Pons (tissue), 1 donor: ENCODE measurements at places on chromosomes 5 and 9.
A peak's percentile ranks its signal among the peaks of the same experiment; 100 is the strongest.

DNA sequence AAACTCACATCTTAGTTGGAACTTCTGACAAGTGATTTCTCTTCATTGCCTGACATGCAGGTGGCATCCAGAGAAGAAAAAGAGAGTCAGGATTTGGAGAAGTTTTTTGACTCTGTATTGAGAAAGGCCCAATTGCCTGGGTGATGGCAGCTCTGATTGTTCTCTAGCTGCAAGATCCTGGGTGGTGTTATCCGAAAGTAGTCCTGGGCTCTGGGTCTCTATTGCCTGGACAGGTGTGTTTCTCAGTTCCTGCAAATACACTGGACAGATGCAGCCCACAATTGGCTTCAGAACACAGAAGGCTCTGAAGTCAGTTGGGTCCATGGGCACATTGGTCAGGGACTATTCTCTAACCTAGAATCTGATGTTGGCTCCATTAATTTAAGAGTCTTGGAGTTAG, 67.4 kb downstream of the RGS3 start:
- no peak for DNase-seq

DNA sequence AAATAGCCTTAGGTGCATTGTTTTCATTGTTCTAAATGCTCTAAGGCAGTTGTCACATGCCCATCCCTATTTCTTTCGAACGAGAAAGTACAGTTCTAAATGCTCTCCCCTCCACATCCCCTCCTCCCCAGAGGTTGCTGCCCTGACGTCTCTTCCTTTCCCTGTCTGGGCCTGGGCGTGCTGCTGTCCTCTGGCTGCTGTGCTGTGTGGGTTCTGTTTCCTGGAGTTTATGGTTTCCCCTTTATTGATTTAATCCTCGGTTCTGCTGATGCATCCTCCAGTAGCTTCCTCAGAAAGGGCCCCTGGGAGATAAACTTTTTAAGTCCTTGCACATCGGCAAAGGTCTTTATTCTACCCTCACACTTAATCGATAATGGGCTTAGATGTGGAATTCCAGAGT, 48.8 kb downstream of the MVB12B start:
- DNase-seq: peak; percentile 73

DNA sequence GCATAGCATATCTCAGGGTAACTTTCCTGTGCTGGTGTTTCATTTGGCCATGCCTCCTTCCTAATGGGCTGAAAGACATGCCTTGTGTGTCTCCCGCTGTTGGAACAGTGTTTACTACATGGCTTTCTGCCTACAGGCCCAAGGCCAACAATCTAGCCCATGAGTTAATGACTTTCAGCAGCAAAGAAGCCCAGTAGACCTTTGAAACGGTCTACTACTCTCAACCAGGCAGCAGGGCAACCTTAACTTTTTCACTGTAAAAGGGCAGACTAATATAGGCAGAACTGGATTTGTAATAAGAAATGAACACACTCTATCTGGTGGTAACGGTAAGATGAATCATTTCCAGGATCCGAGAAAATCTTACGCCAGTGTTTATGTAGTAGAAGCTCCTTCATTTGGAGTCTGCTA, 21.0 kb downstream of the C5orf15 start:
- peak; percentile 58 for DNase-seq

DNA sequence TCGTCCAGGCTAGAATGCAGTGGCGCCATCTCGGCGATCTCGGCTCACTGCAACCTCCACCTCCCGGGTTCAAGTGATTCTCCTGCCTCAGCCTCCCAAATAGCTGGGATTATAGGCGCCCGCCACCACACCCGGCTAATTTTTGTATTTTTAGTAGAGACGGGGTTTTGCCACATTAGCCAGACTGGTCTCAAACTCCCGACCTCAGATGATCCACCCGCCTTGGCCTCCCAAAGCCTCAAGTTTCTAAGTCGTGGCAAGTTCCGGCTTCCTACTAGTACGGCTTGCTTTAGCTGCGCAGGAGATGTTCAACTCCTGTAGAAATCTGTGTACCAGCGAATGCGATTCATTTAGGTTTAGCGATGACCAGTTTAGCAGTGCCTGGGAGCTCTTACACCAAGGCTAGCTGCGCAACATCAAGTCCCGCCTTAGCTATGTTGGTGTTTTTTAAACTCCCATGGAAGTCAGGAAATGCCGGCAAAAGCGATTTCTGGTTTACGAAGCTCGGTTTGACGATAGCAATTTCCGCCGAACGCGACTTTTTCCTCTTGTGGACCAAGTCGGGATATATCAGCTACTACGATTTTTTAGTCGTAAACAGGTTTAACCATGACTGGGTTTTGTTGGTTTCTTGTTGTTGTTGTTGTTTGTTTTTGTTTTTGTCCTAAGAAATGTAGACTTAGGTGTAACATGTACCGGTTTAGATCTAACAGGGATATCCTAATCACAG, 46.4 kb downstream of the ANXA2R start:
- peak; percentile 31 for DNase-seq

GRCh38 chr5:96648023-96648422, 14.2 kb upstream of the CAST start:
- DNase-seq: no peak

GRCh38 chr9:79001012-79001411, 570.8 kb upstream of the TLE4 start:
- DNase-seq: no peak

DNA sequence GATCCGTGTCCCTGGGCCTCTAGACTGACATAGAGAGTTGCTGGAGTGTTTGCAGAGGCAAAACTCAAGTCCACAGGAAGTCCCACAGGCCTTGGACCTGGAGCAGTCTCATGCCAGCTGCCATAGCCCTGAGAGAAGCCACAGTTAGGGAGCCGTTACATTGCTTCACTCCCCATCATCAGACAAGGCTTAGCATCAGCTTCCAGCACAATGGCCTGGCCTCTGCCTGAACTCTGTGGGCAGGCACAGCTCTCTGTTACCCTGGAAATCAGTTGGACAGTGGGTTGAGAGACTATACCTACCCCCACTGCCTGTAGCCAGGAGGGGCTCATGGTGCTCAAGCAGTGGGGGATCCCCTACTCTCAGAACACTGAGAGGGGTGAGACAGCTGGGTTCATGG, 16.2 kb upstream of the C9orf72 start:
- no peak for DNase-seq

GRCh38 chr9:132595319-132595718, 12.9 kb downstream of the BARHL1 start:
- no peak for DNase-seq

- DNase-seq: no peak
Measured at GRCh38 chr5:77200663-77201062, 9.8 kb upstream of the PDE8B start.

- DNase-seq: no peak
Measured at GRCh38 chr9:70936536-70936935, 184.9 kb downstream of the TRPM3 start.

- DNase-seq: no peak
Measured at GRCh38 chr9:125906144-125906543, 159.0 kb downstream of the PBX3 start.

GRCh38 chr5:111231119-111231518, 6.9 kb downstream of the CAMK4 start:
- DNase-seq: no peak

DNA sequence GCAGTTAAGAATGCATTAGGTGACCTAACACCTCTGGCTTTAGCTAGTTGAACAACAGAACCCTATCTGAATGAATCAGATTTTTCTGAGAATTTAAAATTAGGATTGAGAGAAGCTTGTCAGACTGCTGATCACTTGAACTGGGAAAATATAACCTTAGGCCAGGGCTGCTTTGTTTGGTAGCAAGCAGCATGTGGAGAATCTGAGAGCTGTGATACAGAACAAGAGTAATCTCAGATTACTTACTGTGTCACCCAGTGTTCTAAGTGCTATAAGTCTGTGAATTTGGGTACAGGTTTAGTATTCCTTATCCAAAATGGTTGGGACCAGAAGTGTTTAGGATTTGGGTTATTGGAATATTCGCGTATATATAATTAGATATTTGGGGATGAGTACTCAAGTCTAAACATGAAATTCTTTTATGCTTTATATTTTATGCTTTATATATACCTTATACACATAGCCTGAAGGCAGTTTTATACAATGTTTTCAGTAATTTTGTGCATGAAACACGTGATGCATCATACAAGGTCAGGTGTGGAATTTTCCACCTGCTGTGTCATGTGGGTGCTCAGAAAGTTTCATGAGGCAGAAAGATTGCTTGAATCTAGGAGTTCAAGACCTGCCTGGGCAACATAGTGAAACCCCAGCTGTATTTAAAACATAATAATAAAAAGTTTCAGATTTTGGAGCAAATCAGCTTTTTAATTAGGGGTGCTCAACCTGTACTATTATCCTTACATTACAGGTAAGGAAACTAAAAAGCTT, 8.3 kb upstream of the CHD1 start:
- no peak for DNase-seq
